ENCODE measurements at places on chromosomes 12 and 14.
A peak's percentile ranks its signal among the peaks of the same experiment; 100 is the strongest.

- no peak for DNase-seq
Observed at GRCh38 chr12:130087222-130087621, 75.0 kb upstream of the FZD10 start.

- DNase-seq = no peak
Observed at GRCh38 chr12:32926963-32927362, 30.4 kb upstream of the PKP2 start.

DNA sequence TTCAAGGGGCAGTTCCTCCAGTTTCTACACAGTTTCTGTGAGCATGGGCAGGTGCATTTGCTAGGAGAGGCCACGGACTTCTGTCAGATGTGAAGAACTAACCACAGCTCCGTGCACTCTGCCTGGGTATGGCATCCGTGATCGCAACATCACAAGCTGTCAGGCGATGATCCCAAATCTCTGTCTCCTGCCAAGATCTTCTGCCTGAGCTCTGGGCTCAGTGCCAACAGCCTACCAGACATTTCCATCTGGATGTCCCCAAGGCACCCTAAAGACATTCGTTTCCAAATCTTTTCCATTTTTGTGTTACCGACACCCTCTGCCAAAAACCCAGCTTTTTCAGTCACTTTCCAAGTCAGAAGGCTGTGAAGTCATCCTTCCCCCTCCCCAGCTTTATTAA, 292.1 kb downstream of the GLT1D1 start:
- no peak for DNase-seq

- DNase-seq = no peak
Observed at GRCh38 chr14:100132903-100133510, 26.4 kb downstream of the DEGS2 start.

DNA sequence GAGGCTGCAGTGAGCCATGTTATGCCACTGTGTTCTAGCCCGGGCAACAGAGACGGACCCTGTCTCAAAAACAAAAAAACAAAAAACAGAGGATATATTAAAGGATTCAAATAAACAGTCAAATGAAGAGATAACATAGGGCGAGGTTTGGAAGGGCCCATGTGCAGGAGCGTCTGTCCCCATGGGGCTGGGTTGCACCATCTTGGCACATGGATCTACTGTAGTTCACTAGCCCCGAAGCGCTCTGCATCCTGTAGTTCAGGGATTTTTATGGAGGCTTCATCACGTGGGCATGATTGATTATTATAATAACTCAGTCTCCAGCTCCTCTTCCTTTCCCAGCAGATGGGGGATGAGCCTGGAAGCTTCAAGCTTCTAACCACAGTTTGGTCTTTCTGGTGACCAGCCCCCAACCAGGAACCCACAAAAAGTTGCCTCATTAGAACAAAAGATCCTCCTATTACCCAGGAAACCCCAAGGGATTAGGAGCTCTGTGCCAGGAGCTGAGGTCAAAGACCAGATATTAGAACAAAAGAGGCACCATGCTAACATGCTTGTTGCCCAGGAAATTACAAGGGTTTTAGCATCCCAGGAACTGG, 59.9 kb downstream of the HCAR2 start:
- DNase-seq = peak; percentile 18
